ENCODE measurements at places on chromosomes 2 and 18. TPM values are rescaled to one million over a fixed set of nuclear protein-coding genes. Genes with fewer than 3 reads are reported as not detected.

The RAD51AP2 gene
- total RNA-seq, result 0.14 TPM

The PLB1 gene
- 0.82 TPM for total RNA-seq

The TCF23 gene
- not detected for total RNA-seq

The TIGD1 gene
- 2.9 TPM for total RNA-seq

The CWC22 gene
- total RNA-seq, result 15.3 TPM

The FAM124B gene
- not detected for total RNA-seq

The SH3RF3 gene
- 11.3 TPM for total RNA-seq
